ENCODE measurements at places on chromosomes 2 and 18.

DNA sequence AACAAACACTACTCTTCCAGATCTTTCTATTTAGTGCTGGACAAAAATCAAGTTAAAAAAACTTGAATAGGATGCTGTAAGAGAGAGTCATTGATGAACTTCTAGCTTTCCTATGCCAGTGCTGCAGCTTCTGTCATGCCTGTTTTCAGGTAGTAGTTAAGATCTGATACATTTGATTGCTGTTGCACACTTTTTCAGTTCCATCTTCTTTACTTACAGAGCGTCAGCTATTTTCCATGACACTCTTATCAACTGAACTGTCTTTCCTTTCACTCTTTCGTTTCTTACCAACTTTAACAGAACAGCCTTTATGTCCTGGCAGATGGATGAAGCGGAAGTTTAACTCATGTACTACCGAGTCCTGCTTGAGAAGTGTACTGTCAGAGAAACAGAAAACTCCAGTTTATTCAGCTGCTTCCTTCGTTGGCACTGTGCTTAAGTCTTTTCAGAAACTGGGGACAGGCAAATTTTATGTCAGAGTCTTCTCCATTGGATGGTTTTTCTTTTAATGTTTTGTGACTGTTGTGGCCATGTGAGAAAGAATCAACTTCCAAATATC is 145.9 kb upstream of the KLHL14 start:
- DNase-seq: no peak

DNA sequence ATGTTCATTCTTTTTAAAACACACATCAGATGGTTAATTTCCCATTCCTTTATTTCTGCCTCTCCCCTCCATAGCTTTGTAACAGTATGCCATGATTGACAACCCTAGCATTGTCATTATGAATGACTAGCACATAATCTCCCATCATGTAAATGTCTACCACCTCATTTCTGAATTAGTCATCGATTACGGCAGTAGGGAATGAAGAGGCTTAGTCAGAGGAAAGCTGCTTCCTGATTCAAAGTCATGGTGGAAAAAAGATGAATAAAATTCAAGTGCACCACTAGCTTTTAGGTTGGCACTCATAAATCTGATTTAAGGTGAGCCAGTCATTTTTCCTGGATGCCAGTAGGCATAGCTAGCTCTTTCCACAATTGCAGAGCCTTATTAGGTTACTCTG is 19.1 kb upstream of the ACMSD start:
- DNase-seq: no peak

GRCh38 chr2:15788455-15788829 is 151.9 kb upstream of the MYCN start:
- DNase-seq: no peak

GRCh38 chr2:215920244-215921100 is 92.9 kb downstream of the MREG start:
- DNase-seq: peak; percentile 46

- no peak for DNase-seq
These were observed 103.1 kb downstream of the PPP1R1C start for GRCh38 chr2:182088681-182089320.

DNA sequence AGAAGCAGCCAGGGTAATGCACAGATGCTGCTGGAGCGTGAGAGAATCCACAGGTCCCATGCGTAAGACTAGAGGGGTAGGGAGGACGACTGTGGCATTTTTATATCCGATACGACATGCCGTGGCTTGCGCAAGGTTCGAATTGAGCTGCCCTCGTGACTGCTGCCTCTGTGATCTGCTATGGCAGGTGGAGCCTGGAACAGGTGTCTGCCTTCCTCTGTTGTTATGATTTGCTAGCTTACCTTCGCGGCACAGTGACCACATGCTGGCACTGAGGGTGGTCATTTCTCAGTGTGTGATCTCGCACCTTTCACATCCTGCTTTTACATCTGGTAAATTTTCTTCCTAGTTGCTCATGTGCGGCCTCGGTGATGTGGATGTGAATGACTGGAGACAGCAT is 240.2 kb downstream of the ALPK2 start:
- DNase-seq: no peak

GRCh38 chr2:129812071-129812470 is 167.4 kb upstream of the RAB6C start:
- DNase-seq: no peak

- DNase-seq: no peak
These were observed 187.5 kb upstream of the SALL3 start for GRCh38 chr18:78792094-78792493.

DNA sequence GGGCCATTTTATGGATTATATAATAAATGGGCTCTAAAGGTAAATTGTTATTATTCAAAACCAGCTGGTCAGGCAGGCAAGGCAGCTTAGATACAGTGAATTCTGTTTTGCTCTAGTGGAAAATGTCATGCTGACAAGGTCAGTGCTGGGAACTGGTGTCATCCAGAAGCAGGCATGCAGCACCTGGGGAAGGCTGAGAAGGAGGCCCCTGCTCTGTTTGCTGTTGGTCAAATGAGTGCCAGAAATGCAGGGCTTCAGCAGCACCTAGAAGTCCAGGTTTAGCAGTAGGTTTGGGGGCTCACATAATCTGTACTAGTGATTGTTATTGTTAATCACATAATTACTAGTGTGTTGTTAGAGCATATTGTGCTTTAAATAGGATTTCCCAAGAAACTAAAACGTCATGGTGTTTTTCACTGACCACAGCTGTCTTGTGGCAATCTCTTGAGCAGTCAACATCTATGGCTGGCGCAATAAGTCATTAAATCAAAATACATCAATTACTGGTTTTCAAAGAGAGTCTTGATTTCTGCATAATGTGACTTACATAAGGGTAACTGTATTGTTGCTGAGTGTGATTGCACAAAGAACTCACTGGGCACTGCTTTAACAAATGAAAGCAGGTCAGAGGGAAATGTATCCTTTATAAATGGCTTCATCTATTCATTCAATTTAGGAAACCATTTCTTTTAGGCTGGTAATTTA is 99.1 kb downstream of the MYO3B start:
- DNase-seq: peak; percentile 58

DNA sequence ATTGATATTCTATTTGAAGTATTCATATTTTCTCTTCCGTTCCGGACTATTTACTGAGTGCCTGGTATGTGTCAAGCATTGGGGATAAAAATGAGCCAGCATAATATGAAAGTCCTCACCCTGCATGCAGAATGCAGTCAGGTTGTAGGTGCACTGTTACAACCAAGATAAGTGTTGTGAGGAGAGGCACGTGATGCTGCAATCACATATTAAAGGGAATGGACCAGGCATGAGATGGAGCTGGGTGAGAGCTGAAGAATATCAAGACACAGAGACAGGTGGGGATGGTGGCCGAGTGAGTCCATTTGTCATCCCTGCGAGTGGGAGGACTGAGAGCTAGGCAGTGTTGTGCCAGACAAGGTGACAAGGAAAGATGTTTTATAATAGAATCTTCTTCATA is 52.3 kb downstream of the MFSD6 start:
- DNase-seq: no peak

GRCh38 chr2:101864426-101864825 is 127.3 kb upstream of the IL1R2 start:
- no peak for DNase-seq

GRCh38 chr2:62800618-62801017 is 95.1 kb downstream of the EHBP1 start:
- DNase-seq: no peak

DNA sequence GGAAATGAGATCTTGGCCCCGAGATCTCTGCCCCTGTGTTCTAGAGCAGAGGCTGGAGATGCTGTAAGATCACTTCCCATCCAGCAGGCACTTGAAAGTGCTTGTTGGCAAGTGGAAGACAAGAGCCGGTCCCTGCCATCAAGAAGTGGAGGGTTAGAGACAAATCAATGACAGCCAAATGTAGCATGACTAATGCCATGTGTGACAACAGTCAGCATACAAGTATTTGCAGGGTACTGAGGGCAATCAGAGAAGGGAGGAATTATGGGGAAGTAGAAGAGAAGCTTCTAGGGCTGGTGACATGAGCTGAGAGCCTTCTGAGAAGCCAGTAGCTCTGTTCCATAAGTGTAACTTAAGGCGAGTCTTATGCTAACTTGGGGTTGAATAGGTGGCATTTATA is 58.6 kb downstream of the TMEM17 start:
- peak; percentile 66 for DNase-seq
